Stimulated activated CD4-positive, alpha-beta T cell treated with anti-CD3 and anti-CD28 coated beads, TNF-alpha, amount 100 ng/mL, for 4 hours (primary cell): ENCODE measurements at places on chromosomes 5 and 9.

DNA sequence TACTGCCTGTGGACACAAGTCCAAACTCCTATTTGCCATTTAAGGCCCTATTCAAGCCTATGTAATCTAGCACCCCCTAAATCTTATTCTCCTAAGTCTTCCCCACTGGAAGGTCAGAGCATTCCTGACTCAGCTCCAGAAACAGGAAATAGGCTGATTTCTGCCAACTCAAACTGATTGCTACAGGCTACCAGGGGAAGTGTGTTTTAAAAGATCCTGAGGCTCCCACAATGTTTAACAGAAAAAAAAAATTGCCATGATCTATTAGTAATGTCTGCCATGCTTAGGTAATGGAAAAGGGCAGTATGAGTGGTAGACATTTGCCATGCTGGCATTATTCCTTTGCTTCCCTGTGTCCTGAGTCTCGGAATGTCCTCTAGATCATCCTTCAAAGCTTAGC is 65.8 kb upstream of the BRINP1 start:
- no peak for DNase-seq

- no peak for DNase-seq
Observed at GRCh38 chr5:32638309-32638708, 53.0 kb downstream of the SUB1 start.

DNA sequence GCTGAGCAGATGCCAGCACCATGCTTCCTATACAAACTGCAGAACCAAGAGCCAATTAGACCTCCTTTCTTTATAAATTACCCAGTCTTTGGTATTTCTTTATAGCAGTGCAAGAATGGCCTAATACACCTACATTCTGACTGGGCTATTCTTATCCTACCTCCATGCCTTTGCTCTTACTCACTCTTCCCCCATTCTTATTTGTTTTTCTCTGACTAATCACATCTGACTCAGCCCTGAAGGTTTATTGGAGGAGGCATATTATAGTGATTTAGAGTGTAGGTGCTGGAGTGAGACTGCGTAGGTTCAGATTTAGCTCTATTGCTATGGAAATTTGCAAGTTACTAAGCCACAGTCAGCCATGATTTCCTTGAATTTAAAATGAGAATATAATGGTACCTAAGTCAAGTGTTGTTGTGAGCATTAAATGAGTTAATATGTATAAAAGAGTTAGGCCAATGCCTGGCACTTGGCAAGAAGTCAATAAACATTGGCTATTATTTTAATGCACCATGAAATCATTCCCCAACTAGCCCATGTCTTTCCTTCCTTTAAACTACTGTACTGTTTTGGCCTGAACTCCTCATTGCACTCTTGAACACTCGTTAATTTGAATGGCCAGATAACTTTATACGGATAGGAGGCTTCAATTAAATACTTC is 531.2 kb upstream of the ZNF608 start:
- DNase-seq = no peak

DNA sequence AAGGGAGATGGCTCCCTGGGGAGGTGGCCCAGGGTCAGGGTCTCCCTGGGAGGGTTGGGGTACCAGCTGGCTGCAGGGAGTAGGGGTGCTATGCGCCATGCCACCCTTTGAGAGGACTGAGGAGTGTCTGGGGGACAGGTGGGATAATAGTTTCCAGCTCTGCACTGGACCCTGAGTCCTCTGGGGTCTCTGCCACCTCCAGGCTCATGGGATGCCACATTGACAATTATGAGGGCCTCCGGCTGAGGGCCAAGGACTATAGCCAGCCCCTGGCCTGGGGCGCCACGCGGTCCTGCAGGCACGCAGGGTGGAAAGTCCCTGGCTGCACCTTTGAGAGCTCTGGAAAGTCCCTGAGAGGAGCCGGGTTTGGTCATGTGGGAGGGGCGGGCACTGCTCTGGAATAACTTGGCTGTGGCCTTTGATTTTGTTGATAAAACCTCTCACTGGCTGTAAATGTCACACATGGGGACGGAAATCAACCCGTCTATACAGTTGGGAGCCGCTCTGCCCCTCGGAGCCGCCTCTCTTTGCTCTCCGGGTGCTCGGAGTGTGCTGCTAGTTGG is 16.0 kb downstream of the TRAF2 start:
- peak; percentile 72 for DNase-seq

GRCh38 chr5:56025151-56025885 is 30.6 kb upstream of the IL6ST start:
- no peak for DNase-seq

DNA sequence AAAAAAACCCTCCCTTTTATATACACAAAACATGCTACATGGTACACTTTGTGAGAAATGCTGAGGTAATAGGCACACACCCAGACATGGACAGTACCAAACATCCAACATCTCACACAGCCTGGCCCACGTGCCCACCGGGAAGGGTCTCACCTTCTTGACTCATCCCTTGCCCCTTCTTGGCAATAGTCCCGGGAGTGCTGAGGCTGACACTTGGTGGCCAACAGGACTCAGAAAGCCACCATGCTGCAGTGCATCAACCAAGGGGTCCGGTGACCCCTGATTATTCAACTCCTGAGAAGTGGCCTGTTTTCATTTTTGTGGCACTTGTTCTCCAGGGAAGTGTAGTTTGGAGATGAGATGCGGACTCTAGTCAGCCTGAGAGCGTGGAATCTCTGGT is 35.0 kb downstream of the ANGPTL2 start:
- no peak for DNase-seq

- no peak for DNase-seq
Observed at GRCh38 chr5:176418251-176418650, 1.9 kb upstream of the CLTB start.

DNA sequence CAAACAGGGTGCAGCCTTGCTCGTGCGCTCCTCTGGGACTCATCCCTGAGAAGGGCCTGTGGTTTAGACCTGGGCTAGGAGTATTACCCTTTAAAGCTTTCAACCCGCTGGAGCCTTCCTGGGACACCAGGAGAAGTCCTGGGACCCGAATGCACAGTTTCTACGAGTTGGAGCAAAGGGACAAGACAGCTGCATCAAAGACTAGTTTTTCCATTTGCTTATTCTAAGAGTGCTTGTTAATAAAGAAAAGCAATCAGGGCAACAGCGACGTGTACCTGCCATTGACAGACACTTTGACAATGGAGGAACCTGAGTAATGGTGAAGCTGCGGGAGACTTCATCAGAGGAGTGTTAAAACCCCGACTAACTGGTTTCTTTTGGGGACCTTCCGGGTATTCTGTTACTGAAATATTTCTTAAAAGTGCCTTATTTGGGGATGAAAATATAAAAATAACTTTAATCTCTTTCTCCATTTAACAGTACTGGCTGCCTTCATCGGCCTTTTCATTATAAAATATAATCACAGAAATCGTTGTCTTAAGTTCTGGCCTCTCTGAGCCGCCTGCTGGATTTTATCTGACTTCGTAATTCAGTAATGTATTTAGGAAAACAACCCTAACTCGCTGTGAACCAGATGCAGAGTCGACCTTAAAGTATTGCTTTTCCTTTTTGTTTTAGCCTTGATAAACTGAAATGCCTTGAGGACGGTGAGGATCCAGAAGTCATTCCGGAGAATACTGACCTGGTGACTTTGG is 732 bp downstream of the SNAPC3 start:
- no peak for DNase-seq

- no peak for DNase-seq
Observed at GRCh38 chr5:159881967-159882366, 34.3 kb upstream of the ADRA1B start.

- DNase-seq = no peak
Observed at GRCh38 chr9:81108391-81108790, 581.0 kb downstream of the TLE1 start.

DNA sequence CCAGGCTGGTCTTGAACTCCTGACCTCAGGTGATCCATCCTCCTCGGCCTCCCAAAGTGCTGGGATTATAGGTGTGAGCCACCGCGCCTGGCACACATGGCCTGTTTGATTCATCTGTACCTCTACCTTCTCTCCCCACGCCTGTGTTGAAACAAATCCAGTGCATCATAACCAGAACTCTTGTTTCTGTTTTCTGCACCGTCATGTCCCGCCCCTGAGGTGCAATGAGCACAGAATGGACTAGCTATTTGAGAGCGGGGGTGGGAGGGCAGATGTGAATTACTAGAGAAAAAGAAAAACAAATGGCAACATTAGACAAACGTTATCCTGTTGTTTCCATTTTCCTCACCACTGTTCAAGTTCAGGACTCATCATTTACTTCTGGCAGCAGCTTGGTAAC is 10.7 kb upstream of the FAM193B start:
- DNase-seq = no peak

DNA sequence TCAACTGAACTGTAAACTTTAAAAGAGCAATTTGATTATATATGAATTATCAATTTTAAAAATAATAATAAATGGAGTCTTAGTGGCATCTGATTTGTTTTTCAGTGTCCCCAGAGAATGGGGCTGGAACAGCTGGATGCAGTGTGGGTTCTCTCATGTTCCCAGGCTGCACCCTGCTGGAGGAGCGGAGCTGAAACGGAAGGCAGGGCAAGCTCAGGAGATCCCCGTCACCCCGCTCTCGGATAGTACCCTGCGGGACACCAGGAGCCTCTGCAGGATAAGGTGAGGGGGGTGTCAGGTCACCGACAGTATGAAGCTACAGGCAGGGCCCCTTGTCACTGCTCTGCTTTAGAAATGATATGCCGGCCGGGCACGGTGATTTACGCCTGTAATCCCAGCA is 57.3 kb downstream of the S1PR3 start:
- no peak for DNase-seq

DNA sequence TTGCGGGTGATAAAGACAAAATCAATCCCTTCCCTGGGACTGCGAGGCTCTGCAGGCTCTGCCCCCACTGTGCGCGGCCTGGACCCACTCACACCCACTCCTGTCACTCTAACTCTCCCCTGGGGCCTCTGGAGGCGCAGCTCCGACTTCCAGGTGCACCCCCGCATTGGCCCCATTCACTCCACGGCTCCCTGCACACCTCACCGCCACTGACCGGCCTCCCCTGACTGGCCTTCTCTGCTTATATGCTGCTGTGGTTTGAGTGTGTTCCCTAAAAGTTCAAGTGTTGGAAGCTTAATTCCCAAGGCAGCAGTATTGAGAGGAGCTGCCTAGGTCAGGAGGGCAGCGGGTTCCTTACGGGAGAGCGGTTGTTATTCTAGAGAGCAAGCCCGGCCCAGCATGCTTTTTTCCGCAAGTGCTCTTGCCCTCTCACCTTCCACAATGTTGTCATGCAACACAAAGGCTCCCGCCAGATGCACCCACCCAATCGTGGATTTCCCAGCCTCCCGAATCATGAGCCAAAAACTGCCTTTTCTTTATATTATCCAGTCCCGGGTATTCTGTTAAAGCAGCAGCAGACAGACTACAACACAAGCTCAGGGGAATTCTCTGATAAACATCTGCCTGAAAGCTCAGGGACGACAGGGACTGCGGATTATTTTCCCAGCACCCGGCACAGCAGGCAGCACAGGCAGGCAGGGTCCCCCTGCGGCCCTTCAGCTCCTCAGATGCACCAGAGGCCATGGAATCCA is 73.5 kb upstream of the LRRTM2 start:
- DNase-seq = no peak

- DNase-seq = no peak
Observed at GRCh38 chr9:13725516-13725915, 446.0 kb upstream of the MPDZ start.

GRCh38 chr5:146003852-146004251 is 67.5 kb downstream of the SH3RF2 start:
- DNase-seq = no peak

- DNase-seq = no peak
Observed at GRCh38 chr5:98789029-98789428, 15.6 kb downstream of the RGMB start.

DNA sequence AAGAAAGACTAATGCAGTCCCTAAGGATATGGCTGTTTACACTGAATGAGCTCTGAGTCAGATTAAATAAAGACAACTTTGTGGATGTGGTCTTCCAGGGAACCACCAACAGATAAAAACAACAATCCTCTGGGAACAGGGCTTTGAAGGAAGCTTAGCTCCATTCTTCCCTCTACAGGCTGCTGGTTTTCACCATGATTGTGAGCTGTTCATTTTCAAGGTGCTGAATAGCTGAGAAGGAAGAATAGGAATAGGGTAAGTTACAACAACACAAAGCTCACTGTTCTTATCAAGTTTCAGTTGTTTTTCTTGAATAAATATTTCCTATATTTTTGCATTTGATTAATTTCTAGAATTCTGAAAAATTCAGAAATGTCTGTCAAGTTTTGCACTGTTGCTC is 25.9 kb upstream of the PTAR1 start:
- no peak for DNase-seq

- no peak for DNase-seq
Observed at GRCh38 chr9:90064971-90065370, 460.2 kb downstream of the GADD45G start.

GRCh38 chr9:127944586-127945218 is 7.0 kb upstream of the DPM2 start:
- no peak for DNase-seq

GRCh38 chr5:158759283-158759682 is 340.4 kb downstream of the EBF1 start:
- no peak for DNase-seq
